ENCODE measurements at places on chromosomes 16 and 17.

GRCh38 chr16:11321662-11322061 is 23.6 kb upstream of the RMI2 start:
- DNase-seq: no peak

DNA sequence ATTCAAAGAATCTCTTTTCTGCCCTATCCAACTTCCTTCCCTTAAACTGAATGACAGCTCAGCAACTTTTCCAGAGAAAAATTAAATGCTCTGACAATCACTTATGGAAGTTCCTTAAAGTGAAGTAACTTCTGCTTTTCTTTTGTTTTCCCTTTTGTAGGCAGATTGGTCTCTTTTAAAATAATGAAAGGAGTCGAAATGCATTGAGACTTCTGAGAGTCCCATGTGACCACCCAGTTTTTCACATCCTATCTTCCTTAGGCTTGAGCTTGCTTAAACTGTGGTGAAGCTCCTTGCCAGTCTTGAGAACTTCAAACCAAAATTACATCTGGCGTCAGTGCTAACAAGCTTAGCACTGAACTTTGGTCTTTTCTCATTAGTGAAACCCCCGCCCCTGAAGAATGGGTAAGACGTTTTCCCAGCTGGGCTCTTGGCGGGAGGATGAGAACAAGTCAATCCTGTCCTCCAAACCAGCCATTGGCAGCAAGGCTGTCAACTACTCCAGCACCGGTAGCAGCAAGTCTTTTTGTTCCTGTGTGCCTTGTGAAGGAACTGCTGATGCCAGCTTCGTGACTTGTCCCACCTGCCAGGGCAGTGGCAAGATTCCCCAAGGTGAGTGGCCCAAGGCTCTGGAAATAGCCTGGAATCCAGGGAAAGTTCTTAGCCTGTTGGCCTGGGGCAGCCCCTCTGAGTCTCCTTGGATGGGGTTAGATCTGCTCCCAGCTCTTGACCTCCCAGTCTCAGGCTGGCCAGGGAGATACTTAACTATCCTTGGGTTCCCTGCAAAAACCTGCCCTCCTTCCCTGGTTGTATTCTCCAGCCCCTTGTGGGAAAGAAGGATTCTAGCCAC is 1.2 kb downstream of the TMEM106A start:
- DNase-seq: no peak

DNA sequence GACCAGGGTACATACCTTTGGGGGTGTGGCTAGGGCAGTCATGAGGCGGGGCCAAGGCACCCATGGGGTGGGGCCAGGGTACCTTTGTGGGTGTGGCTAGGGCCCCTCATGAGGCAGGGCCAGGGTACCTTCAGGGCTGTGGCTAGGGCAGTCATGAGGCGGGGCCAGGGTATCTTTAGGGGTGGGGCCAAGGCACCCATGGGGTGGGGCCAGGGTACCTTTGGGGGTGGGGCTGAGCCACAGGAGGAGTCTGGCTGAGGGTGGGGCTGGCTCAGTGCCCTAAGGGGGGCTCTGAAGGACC is 3.5 kb downstream of the GNG13 start:
- no peak for DNase-seq

- peak; percentile 49 for DNase-seq
Observed at GRCh38 chr17:82367724-82368524, 3.6 kb upstream of the UTS2R start.

DNA sequence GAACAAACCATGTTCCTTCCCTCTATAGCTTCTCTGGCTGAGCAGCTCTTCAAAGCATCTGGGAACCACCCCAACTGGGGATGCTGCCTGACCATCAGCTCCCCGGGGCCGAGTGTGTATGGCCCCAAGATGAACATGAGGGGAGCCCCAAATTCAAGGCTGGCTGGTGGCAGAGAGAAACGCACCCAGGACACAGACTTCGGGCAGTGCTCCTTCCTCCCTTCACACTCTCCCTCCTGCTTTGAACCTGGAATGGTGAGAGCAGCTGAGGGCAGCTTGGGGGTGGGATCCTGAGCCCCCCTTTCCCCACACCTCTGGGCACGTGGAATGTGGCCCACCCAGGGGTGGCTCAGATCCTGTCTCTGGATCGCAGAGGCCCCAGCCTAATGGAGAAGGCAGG is 17.2 kb downstream of the TLE7 start:
- DNase-seq: no peak

DNA sequence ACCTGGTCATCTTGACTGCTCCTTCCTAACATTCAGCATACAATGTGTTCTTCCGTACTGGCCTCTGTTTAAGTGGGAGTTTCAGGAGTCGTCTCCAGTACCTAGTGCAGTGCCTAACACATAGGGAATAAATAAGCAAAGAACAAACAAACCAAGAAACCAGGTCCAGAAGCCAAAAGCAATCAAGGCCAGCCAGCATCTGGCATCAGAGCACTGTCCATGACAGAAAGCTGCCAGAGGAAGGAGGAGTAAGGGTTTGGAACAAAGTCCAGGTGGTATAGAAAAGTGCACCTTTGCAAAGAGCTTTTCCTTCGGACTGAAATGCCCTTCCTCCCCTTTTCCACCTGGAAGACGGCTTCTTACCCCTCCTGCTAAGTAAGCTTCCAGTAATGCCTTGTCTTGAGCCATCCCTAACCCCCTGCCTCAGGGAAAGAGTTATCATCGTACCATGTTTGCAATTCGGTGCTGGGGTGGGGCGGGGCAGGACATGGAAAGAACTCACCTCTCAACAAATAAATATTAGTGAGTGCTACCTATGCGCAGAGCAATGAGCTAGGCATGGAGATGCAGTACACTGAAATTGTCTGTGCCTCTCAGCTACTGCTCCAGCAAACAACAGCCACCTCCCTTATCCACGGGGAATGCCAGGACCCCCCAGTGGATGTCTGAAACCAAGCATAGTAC is 47.6 kb downstream of the C17orf67 start:
- no peak for DNase-seq

- peak; percentile 76 for DNase-seq
Observed at GRCh38 chr16:88508868-88509748, 56.0 kb downstream of the ZFPM1 start.

- no peak for DNase-seq
Observed at GRCh38 chr16:4381935-4382794, 10.5 kb downstream of the VASN start.

- peak; percentile 68 for DNase-seq
Observed at GRCh38 chr17:39927101-39927928, at the start of the genes LRRC3C and ORMDL3. Gene LRRC3C (plus strand): TSS chr17:39927732. CDS start chr17:39941524, 13,792 bp downstream. Gene ORMDL3 (minus strand): TSS chr17:39927601. CDS start chr17:39924203, 3,398 bp downstream.

- DNase-seq: no peak
Observed at GRCh38 chr17:81713004-81713555, 996 bp downstream of the SLC25A10 start.

DNA sequence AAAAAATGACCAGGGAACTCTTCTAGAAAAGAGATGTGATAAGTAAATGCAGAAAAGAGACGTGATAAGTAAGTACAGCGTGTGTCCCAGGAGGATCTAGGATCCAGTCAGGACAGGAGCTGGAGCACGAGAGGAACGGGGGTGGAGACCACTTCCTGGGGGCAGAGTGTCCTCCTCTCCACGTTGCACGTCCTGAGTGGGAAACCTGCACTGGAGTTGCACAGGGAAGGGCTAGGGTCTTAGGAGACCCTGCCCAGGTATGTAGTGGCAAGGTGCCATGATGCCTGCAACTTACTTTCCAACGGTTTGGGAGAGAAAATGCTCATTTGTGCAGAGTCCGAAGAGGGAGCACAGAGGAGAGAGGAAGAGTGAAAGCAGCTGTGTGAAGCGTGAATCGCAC is 55.8 kb downstream of the RNF213 start:
- no peak for DNase-seq

- DNase-seq: no peak
Observed at GRCh38 chr16:29310852-29311314, 95.6 kb downstream of the NPIPB11 start.

GRCh38 chr17:73489333-73489732 is 154.9 kb downstream of the SDK2 start:
- DNase-seq: no peak

- peak; percentile 30 for DNase-seq
Observed at GRCh38 chr17:17236295-17237025, 508 bp downstream of the FLCN start.

GRCh38 chr16:16021988-16022682 is 72.7 kb downstream of the ABCC1 start:
- DNase-seq: no peak

DNA sequence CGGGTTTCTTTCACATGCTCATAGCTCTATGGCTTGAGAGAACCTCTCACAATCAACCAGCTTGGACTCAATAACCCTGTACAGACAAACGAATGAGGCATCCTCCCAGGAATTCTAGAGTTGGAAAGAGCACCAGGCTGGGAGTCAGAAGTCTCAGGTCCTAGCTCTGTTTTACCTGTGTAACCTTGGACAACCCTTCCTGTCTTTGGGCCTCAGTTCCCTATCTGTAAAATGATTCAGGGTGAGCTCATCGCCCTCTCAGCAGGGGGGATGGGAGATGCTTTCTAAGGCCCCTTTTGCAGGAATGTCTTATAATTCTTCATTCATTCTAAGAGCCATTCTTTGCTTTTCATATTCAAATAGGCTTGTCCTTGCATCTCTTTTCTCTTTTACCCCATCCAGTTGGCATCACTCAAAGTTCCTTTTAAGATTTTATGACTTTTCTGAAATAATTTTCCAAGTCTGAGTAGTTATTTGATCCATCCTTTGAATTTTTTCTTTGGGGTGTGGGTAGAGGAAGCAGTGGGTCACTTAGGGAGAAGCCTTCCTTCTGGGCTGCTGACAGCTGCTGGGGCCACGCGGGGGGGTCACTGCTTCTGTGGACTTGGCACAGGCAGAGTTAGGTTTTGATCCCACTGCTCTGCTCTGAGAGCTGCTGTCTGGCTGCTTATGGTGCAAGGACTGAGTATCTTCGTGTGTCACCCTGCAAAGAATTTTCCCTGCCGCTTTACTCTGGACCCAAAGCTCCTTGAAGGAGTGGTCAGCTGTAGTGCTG is 102.7 kb downstream of the UTP18 start:
- DNase-seq: no peak

DNA sequence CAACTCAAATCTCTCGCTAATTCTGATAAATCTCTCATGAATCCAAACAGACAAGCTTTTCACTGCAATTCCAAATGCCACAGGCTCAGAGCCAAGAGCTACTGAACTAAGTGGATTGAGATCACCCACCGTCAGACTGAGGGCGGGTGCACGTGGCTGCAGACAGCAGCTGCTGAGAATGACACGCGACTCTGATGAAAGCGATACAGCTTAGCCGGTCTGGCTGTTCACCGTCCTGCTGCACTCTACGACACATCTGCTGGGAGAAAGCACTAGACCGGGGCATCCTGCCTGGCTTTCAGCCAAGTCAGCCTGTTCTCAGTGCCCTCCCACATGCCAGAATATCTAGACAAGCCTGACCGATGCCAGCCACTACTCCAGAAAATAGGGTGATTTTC is 42.6 kb downstream of the KLHDC4 start:
- peak; percentile 40 for DNase-seq

DNA sequence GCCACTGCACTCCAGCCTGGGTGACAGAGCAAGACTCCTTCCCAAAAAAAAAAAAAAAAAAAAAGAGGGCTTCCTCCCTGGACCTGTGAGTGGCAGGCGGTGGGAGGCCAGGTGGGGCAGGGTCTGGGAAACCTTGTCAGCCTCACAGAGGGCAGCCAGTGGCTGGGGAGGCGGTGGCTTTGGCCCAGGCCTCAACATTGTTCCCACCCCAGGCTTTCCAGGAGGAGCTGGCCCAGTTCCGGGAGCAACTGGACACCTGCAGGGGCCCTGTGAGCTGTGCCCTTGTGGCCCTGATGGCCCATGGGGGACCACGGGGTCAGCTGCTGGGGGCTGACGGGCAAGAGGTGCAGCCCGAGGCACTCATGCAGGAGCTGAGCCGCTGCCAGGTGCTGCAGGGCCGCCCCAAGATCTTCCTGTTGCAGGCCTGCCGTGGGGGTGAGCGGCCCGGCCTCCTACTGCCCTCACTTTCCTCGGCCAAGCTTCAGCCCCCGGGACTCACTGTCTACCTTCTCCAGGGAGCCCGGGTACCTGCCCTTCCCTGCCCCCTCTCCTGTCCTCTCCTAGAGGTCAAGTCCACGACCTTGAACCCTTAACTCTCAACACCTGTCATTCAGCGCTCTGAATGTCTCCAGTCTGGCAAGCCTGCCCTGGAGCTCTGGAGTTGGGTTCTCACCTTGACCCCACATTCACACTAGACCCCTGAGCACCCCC is 12.4 kb downstream of the ZNF213 start:
- no peak for DNase-seq

GRCh38 chr16:65771707-65772106 is 594.8 kb upstream of the CDH5 start:
- DNase-seq: no peak

DNA sequence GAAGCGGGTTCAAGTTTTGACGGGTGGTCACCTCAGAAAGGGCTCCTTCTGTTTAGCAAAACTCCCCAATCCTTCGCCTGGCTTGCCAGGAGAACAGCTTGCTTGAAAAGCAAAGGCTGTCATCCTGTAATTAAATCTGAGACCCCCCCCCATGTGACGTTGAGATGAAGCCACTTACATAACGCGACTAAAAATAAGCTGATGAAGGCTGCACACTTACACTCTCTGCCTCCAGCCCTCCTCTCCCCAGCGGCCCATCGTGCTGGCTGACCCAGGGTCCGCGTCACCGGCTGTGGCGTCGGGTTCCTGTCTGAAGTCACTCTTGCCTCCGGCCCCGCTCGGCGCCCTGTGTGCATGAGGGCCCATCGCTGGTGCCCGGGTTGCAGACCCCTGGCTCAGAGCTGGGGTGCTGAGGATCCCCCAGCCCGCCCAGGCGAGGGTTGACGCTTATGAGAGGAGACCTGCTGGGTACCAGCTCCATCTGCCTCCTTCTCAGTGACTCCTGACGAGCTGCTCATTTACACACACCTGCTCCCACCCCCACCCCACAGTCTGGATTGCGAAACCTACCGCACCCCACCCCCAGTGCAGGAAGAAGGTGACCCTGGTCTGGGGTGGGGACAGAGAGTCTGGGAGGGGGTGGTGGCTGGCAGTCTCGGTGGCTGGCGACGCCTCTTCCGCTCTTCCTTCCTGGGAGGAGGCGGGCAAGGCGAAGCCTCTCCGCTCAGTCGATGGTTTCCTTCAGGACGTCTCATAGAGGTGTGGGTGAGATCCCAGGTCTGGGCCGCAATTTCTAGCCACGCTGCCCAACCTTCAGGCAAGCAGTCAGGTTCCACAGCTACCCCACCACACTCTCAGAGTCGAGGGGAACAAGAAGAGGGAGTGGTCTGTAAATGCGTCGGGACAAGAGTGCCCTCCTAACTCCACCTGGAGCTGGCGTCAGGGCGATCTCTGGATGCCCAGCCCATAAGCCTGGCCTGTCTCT is 3.1 kb upstream of the BAIAP2 start:
- no peak for DNase-seq

All from NCI-H526 (cell line).